MCF 10A (cell line): ENCODE measurements at places on chromosomes 11 and 22. TPM values are rescaled to one million over a fixed set of nuclear protein-coding genes. Genes with fewer than 3 reads are reported as not detected.

Gene FIBIN
- total RNA-seq: 5.0 and 12.5 TPM in 2 replicates

Gene ASRGL1
- total RNA-seq: 0.65 TPM in 1 of 2 replicates, not detected in the other

Gene PDE3B
- total RNA-seq: 0.23 and 0.32 TPM in 2 replicates

Gene BBOX1
- total RNA-seq: 0.33 TPM in 1 of 2 replicates, not detected in the other

Gene TMPRSS5
- total RNA-seq: 0.49 and 0.83 TPM in 2 replicates

Gene SFI1
- total RNA-seq: 34.6 and 36.2 TPM in 2 replicates

Gene ALKBH3
- 76.2 and 88.0 TPM in 2 replicates for total RNA-seq

Gene ZNF280B
- not detected in 2 replicates for total RNA-seq

Gene CCDC88B
- total RNA-seq: 4.2 and 6.0 TPM in 2 replicates

Gene GUCY1A2
- 0.09 and 0.12 TPM in 2 replicates for total RNA-seq

Gene RSF1
- total RNA-seq: 62.0 and 71.2 TPM in 2 replicates

Gene CHRM1
- total RNA-seq: not detected in 2 replicates
